ENCODE measurements at places on chromosomes 3 and 15.

- no peak overlapping the region for H3K4me3 ChIP-seq
- no peaks in the 10 kb centered on the region for H3K27me3 ChIP-seq
- no peaks in the 10 kb centered on the region for H3K36me3 ChIP-seq
Measured at GRCh38 chr3:69787436-69788168, 48.3 kb downstream of the MITF start.

- H3K4me3 ChIP-seq, result no peak overlapping the region
- no peak overlapping the region for H3K27ac ChIP-seq
- H3K4me1 ChIP-seq, result no peaks in the 10 kb centered on the region
- no peaks in the 10 kb centered on the region for H3K36me3 ChIP-seq
Measured at GRCh38 chr3:149352556-149352955, 19.1 kb upstream of the TM4SF18 start.

- peaks cover 21% of the 10 kb centered on the region for H3K4me1 ChIP-seq
- H3K4me3 ChIP-seq, result no peak overlapping the region
- H3K27me3 ChIP-seq, result no peaks in the 10 kb centered on the region
- no peak for DNase-seq
Measured at GRCh38 chr15:78097667-78098066, 5.3 kb downstream of the SH2D7 start.

- peaks cover 7% of the 10 kb centered on the region for H3K4me1 ChIP-seq
- H3K27me3 ChIP-seq, result no peaks in the 10 kb centered on the region
- H3K4me3 ChIP-seq, result no peak overlapping the region
- H3K36me3 ChIP-seq, result peaks cover 6% of the 10 kb centered on the region
- no peak overlapping the region for H3K27ac ChIP-seq
Measured at GRCh38 chr3:151219056-151219455, 16.0 kb upstream of the GPR171 start.

DNA sequence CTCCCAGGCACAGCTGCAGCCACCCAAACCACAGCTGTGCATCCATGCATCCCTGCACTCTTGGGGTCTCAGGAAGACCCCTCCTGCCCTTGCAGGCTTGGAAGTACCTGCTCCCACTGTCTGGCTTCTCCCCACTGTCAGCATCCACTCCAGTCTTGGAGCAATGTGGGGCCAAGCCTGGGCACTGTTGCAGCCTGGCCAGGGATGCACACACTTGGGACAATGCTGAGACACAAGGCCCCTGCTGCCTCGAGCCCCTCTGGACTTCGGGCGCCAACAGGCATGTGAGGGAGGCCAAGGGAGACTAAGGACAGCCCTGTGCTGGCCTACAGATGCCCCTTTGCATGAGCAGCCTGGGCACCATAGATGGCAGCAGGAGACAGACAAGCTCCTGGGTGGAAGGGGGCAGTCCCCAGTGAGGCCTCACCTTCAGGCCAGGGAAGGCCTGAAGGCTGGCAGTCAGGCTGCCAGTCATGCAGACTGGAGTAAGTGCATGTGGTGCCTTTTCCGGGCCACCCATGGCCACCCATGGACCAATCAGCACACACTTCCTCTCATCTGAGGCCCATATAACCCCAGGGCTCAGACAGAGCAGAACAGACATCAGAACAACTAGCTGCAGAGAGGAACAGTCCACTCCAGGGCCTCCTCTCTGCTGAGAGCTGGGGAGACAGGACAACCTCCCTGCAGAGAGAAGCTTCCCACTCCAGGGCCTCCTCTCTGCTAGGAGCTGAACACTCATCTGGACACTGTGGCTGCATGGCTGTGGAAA is 219.0 kb downstream of the VGLL3 start:
- no peak for DNase-seq
- no peaks in the 10 kb centered on the region for H3K27me3 ChIP-seq
- H3K36me3 ChIP-seq, result no peaks in the 10 kb centered on the region
- H3K4me3 ChIP-seq, result peak overlapping the region; percentile 15
- H3K4me1 ChIP-seq, result no peaks in the 10 kb centered on the region
- H3K27ac ChIP-seq, result no peak overlapping the region

GRCh38 chr3:72100080-72100511 is 315.1 kb upstream of the PROK2 start:
- DNase-seq, result no peak
- H3K36me3 ChIP-seq, result no peaks in the 10 kb centered on the region
- peaks cover 17% of the 10 kb centered on the region for H3K27me3 ChIP-seq
- no peak overlapping the region for H3K4me3 ChIP-seq
- peaks cover 2% of the 10 kb centered on the region for H3K4me1 ChIP-seq

DNA sequence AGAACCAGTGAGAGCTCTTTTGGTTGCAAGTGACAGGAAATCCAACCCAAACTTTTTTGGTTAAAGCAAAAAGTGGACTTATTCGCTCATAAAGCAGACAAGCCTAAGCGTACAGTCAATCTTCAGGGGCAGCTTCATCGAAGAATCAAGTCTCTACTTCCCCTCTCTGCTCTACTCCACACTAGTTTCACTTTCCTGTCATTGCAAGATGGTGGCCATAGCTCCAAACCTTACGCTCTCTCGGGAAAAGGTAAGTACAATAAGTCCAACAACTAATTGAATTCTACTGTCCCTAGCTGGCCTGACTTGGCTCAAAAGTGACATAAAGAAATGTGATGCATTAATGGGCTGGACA is 24.9 kb upstream of the ZNF710 start:
- H3K27ac ChIP-seq, result no peak overlapping the region
- no peaks in the 10 kb centered on the region for H3K27me3 ChIP-seq
- DNase-seq, result no peak
- H3K4me1 ChIP-seq, result no peaks in the 10 kb centered on the region
- H3K36me3 ChIP-seq, result no peaks in the 10 kb centered on the region
- no peak overlapping the region for H3K4me3 ChIP-seq

DNA sequence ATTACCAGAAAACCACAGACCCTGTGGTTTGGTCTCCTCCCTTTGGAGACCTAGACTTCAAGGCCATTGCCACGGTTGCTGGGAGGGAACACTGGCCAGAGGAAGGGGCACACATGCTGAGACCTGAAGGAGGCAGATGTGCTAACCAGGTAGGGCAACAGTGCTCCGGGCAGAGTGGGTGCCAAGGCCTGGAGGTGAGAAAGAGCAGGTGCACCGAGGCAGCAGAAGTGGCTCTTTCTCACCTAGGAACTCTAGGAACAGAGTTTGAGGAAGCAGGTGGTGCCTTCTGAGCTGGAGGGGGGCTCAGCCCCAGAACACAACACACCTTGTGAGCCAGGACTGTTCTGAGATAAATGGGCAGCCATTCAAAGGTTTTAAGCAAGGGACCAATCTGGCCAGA is 106.1 kb downstream of the MEGF11 start:
- no peak overlapping the region for H3K4me3 ChIP-seq
- H3K36me3 ChIP-seq, result no peaks in the 10 kb centered on the region
- DNase-seq, result no peak
- no peak overlapping the region for H3K27ac ChIP-seq
- no peaks in the 10 kb centered on the region for H3K27me3 ChIP-seq

All from trophoblast cell (in vitro differentiated cells and primary cell).